KBM-7 (cell line): ENCODE measurements at places on chromosomes 5 and 9.
A peak's percentile ranks its signal among the peaks of the same experiment; 100 is the strongest.

- peak; percentile 77 for DNase-seq
Measured at GRCh38 chr5:63963080-63963735, 963 bp upstream of the HTR1A start.

DNA sequence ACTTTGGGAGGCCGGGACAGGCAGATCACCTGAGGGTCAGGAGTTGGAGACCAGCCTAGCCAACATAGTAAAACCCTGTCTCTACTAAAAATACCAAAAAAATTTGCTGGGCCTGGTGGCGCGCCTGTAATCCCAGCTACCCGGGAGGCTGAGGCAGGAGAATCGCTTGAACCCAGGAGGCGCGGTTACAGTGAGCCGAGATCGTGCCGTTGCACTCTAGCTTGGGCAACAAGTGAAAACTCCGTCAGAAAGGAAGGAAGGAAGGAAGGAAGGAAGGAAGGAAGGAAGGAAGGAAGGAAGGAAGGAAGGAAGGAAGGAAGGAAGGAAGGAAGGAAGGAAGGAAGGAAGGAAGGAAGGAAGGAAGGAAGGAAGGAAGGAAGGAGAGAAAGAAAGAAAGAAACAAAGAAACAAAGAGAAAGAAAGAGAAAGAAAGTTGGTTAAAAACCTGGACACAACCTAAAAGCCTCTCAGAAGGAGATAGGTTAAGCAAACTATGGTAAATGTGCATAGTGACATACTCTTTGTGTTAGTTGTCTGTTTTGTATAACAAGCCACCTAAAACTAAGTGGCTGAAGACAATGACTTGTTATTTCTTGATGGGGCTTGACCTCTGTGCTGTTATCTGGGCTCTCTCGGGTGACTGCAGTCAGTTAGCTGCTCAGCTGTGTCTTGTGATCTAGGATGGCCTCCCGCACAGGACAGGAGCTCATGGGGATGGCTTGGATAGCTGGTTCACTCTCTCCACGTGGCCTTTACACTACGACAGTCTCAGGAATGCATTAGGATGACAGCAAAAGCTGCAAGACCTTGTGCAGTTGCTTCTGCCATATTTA, 8.0 kb upstream of the MYO10 start:
- DNase-seq: no peak

- peak; percentile 13 for DNase-seq
Measured at GRCh38 chr9:87148331-87149104, 201.2 kb upstream of the GAS1 start.

DNA sequence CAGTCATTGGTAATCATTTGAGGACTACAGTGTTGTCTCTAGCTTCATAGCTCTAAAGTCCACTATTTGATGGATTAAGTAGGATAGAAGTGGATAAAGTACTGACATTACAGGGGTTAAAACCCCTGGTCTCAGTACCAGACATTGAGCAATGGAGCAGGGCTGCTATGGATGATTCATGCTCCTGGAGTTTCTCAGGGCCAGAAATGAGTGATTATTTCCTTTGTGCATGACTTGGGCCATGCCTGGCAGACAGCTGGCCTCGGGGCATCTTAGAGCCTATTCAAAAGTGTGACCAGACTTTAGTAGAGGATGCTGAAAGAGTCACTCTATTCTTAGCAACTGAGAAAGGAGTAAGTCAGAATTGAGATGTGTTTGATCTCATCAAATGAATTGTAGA, 350.7 kb upstream of the TLE4 start:
- DNase-seq: no peak

DNA sequence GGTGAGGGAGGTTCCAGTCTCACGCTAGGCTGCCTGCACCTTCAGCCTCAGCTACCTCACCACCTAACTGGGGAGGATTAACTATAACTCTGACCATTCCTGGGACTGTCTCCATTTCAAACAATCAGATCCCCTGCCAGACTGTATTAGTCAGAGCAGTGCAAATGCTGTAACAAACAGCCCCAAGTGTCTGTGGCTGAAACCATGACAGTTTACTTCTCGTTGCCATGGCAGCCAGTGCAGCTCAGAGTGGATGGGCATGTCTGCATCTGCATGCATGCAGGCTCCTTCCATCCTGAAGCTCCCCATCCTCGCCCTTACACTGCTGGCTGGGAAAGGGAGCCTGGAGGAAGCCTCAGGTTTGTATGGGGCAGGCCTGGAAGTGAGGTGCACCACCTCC, 86.7 kb downstream of the KCNIP1 start:
- DNase-seq: no peak

- no peak for DNase-seq
Measured at GRCh38 chr5:76765249-76765648, 49.3 kb downstream of the F2R start.

DNA sequence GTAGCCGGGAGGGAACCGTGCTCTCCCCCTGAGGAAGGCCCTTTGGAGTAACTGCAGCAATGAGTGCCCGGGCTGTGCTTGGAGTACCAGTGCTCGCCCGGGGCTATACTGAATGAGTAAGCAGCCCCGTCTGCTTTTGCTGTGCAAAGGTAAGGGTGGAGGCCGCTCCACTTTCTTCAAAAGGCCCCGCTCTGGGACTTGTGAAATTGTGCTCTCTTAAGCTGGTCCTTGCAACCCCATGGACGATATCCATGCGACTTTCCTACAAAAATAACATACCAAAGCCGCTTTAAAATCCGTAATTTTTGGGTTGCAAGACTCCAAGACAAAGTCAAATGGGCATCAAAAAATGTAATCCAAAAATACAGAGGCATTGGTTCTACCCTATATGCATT, 578 bp upstream of the TNFAIP8 start:
- no peak for DNase-seq

DNA sequence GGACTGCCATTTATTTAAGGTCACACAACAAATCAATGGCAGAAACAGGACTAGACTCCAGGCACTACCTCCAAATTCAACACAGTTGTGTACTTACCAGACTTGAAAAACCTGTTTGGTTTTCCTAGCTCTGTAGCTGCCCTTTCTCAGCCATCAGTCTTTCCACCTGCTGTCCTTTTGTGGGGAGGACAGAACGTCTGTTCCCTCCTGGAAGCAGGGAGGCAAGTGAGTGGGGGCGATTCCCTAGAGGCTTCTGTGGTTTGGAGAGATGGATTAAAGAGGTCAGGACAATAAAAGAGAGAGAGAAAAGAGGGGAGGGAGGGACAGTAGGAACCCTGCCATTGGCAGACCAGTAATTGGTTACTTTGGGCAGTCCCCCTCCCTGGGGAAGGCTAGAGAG, 14.7 kb downstream of the ASTN2 start:
- DNase-seq: no peak

- peak; percentile 16 for DNase-seq
Measured at GRCh38 chr5:100311806-100312205, 223.4 kb upstream of the FAM174A start.

GRCh38 chr9:27450752-27451151, 73.3 kb upstream of the IFNK start:
- no peak for DNase-seq

DNA sequence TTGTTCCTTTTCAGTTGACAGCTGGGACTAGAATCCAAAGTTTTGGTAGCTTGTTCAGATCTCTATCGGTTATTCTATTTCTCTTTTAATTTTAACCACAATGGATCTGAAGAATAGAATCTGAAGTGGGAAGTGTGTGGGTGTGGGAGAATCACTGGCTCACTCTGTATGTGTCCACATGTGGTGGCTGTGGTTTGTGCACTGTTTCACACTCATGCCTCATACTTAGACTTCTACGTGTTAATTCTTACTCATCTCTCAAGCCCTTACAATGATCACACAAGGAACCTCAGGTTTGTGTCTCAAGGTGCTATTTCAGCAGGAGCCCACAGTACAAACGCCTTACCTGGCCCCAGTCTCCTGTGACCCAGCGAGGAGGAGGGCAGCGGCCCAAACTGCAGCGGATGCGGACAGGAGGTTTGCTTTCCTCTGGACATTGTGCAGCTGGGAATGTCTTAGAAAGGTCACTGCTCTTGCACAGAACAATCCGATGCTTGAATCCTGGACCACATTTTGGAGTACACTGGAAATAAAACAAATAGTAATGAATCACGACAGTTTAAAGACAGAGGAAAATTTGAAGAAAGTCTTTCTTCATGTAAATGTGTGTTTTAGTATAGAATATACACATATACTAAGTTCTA, 309.1 kb downstream of the ADAMTS6 start:
- DNase-seq: no peak

- DNase-seq: no peak
Measured at GRCh38 chr9:114460513-114461199, 44.6 kb downstream of the WHRN start.

GRCh38 chr5:6804766-6805501, 91.7 kb downstream of the TENT4A start:
- DNase-seq: no peak

GRCh38 chr5:33631786-33632185, 191.0 kb downstream of the TARS1 start:
- no peak for DNase-seq

GRCh38 chr9:88938189-88938588, 53.1 kb upstream of the S1PR3 start:
- DNase-seq: no peak

DNA sequence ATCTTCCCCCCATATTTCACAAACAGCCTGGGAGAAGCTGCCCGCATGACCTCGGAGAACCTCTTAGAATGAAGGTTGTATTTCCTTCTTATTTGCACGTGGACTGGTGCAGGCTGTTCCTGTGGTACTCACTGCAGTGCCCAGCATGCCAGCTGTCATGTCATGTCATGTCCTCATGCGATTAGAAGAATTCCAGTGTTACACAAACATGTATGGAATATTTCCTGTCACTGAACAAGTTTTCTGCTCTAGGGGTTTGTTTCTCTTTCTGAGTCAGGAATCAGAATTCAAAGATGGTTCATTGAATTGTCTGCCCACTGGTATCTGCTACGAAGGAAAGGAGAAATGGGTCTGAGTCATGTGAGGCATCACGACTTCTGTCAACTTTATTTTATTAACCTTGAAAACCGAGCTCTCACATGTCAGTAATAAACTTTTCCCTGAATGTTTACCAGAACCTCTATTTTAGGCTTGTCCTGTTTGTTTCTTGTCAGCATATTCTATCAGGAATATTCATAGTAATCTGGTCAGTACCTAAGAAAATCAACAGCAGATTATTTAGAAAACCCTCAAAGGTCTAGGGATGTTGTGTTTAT, 415.6 kb downstream of the GADD45G start:
- no peak for DNase-seq

GRCh38 chr9:93996367-93996766, 41.2 kb upstream of the BARX1 start:
- no peak for DNase-seq
